KBM-7 (cell line): ENCODE measurements at places on chromosomes 5 and 9.

DNA sequence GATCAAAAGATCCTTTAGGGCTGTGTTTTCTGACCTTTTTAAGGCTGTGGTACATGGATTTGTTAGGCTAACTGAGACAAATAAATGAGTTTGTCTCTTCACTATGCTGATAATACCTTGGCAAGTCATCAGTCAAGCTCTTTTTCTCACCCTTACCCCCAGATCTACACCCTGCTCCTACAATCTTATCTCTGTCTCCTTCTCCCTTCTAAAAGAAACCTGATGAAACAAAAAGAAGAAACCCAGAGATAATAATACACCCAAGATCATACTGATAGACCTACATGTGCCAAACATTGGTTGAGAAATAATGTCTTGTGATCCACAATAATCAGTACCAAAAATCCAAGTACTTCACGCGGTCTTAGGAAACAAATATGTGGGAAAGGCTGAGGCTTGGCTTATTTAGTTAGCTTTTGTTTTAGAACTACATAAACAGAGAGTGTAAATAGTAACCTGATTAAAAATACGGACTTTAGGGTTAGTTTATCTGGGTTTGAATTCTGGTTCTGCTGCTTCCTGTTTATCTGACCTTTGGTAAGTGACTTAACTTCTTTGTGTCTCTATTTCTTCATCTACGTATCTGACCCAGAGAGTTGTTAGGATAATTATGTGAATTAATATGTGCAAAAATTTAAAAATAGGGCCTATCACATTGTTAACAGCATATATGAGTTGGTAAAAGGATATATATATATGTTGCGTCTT lies 24.8 kb upstream of the PDCD1LG2 start:
- no peak for DNase-seq

DNA sequence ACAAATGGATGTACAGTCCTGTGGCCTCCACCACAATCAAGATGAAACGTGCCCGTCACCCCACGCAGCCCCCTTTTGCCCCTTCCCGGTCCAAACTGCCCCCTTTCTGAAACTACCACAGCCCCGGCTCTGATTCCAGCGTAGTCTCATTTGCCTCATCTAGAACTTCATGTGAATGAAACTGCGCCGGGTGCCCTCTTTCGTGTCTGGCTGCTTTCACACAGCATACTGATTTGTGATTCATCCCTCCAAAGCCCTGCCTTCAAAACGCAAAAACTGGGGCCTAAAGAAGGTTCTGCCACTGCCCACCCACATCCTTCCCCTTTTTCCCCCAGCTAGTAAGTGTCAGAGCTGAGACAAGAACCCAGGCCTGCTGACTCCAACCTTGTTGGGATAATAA lies 31.5 kb upstream of the NCS1 start:
- DNase-seq: peak; percentile 86

GRCh38 chr5:88813805-88814575 lies 69.0 kb downstream of the MEF2C start:
- DNase-seq: peak; percentile 54

DNA sequence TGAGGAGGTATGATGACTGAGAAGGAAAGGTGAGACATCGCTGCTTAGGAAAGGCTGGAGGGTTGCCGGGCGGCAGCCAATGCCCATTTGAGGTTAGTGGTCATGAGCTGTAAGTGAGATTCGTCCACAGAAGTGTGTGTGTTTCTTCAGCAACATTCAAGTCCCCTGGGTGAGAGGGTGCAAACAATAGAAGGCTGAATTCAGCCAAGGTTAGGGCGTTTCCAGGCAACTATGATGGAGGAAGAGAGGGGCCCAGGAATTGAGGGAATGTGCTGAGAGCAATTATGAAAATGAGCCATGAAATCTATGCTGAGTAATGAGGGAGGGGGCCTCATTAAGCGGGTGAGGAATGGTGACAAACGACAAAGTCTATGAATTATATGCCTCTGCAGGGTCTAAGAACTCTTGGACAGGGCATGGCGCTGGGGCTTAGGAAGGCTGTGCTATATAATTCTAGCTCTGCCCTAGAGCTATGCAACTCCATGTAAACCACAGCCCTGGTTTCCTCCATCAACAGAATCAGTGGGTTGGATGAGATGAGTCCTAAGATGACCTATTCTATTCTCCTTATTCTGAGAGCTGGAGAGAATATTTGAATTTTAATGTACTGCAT lies 96.0 kb downstream of the SLIT3 start:
- no peak for DNase-seq

GRCh38 chr5:139415221-139415861 lies 11.5 kb upstream of the SPATA24 start:
- DNase-seq: no peak

DNA sequence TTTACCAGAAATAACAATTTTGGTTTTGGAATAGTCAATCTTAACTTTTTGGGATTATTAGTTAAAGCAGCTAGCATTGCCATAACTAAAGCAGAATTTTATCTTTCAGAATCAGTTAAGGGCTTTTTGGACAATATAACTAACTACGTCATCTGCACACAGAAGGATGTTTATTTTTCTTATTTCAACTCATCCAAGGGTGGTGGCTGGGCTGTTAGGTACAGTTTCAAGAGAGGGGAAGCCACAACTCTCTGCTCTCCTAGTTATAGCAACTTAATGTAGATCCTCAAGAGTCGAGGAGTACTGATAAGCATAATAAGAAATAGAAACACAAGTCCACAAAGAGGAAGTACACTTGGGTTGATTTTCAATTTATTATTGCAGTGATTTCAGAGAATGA lies 65.6 kb downstream of the ANKRD55 start:
- no peak for DNase-seq

- DNase-seq: no peak
Observed at GRCh38 chr9:134169724-134170401, 5.5 kb upstream of the RNU6ATAC start.

DNA sequence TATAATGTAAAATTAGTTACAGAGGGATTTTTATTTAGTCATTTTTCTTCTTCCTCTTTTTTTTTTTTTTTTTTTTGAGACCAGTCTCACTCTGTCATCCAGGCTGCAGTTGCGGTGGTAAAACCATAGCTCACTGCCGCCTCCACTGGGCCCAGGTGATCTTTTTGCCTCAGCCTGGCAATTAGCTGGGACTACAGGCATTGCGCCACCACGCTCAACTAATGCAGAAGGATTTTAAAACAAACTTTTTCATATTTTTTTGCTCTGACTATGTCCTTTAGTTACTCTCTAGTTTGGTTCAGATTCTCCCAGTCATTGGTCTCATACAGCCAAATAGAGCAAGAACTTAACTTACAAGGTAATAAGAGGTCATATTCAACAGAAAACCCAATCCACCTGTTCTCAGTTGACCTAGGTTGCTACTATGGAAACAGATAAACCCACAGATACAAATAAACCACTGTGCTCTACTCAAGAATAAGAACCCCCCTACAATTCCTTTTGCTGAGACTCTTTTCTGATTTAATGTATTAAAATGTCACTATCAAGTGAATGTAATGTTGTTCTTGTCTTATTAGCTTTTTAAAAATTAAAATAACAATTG lies 50.1 kb upstream of the TTC39B start:
- DNase-seq: peak; percentile 86

DNA sequence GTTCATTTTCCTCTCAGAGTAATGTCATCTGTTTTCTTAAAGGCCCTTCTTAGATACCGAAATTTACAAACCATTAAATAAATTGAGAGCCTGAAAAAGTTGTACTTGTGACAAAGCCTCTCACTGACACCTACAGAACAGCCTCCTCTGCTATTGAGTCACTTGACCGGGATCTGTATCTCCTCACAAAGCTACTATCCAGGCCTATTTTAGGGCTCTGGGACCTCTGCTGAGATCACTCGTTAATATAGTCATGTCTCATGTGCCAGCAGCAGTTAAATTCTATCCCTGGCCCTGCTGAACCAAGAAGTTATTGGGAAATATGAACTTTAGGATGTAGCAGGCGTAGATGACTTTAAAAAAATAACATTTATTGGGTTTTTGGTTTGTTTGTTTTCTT lies 31.1 kb downstream of the FBXO38 start:
- DNase-seq: no peak

GRCh38 chr5:165309446-165309845 lies 1804.0 kb downstream of the MAT2B start:
- no peak for DNase-seq

- DNase-seq: no peak
Observed at GRCh38 chr5:97670447-97670846, 487.4 kb upstream of the RIOK2 start.

- no peak for DNase-seq
Observed at GRCh38 chr5:172211676-172212075, 17.7 kb downstream of the EFCAB9 start.

GRCh38 chr5:59517926-59518585 lies 375.5 kb downstream of the PDE4D start:
- no peak for DNase-seq

- DNase-seq: no peak
Observed at GRCh38 chr5:139723986-139724587, 71.5 kb upstream of the PSD2 start.

DNA sequence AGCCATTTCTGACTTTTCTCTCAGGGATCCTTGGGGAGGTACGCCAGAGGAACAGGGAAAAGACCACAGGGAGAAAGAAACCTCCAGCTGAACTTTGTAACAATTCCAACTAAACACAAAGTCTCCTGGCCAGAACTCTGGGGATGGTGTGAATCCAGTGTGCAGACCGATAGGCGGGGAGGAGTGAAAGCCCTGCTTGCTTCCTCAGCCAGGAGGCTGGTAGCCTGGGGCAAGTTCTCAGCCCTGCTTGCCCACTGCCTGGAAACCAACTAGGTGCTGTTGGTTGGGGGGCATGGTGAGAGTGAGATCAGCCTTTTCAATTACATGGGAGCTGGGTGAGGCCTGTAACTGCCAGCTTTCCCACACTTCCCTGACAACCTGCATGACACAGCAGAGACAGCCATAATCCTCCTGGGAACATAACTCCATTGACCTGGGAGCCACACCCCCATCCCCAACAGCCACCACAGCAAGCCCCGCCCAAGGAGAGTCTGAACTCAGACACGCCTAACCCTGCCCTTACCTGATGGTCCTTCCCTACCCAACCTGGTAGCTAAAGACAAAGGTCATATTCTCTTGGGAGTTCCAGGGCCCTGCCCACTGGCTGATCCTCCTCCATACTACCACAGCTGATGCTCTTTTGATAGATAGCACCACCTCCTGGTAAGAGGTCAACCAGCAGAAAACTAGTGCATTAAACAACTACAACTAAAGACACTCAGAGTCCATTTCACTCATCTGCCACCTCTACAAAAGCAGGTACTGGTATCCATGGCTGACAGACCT lies 100.1 kb upstream of the TNFAIP8 start:
- peak; percentile 62 for DNase-seq
